ENCODE measurements at places on chromosomes 6 and 20.

- DNase-seq: no peak
Observed at GRCh38 chr6:13334953-13335352, 6.6 kb upstream of the TBC1D7 start.

- DNase-seq: no peak
Observed at GRCh38 chr20:13216533-13216932, 4.5 kb upstream of the ISM1 start.

DNA sequence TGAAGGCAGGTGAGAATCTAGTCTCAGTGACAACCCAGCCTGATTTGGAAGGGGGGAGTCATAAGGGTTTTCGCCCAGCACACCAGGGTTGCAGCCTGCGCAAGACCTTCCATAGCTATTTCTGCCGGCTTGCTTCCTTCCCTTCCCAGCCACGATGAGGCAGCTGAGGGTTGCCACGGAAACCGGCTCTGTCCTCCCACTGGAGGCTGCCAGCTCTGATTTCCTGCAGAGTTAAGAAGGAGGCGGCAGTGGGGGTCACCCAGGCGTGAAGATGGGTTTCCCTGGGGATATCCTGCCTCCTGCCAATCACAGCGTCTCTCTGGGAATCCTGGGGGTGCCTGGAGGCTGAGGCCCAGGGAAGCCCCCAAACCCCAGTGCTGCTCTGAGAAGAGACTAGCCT, 23.1 kb upstream of the KCNB1 start:
- no peak for DNase-seq

DNA sequence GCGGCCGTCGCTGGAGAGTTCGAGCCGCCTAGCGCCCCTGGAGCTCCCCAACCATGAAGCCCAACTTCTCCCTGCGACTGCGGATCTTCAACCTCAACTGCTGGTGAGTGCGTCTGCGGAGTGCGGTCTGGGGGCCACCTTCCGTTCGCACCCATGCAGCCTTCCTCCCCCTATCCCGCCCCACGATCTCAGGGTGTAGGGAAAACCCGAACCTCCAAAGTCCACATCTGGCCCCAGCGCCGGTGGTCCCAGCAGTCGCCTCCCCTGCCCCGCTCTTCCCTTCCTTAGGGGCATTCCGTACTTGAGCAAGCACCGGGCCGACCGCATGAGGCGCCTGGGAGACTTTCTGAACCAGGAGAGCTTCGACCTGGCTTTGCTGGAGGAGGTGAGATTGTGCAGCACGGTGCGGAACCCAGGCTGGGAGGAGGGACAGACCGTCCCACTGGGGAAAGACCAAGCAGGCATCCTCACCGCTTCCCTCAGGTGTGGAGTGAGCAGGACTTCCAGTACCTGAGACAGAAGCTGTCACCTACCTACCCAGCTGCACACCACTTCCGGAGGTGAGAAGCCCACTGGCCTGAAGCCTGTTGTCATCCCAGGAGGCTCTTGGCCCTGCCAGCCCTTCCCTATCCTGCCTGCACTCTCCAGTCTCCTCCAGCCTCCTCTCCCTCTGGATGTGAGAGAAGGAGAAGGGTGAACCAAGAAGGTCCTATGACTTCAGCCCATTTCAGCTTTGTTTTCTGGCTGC, 719 bp downstream of the SMPD2 start:
- peak; percentile 42 for DNase-seq

DNA sequence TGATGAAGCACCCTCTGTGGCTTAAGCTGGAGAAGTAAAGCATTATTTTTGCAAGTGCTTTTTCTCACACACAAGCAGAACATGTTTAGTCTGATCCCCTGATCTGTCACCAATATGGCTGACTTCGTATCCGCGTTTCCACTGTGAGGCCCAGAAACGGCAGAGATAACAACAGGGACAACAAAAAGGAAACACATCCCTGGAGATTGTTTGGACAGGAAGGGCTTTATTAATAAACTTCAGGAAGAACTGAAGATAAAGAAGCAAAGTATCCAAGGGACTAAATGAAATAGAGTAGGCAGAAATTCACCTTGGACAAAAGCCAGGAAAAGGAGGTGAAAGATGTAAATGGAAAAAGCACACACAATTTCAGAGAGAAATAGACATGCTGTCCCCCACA, 49.2 kb downstream of the RARS2 start:
- DNase-seq: no peak

Data from activated gamma-delta T cell treated with Interleukin-2 at 50 U/mL for 16 hours (primary cell).